ENCODE measurements at places on chromosomes 7 and 10.

DNA sequence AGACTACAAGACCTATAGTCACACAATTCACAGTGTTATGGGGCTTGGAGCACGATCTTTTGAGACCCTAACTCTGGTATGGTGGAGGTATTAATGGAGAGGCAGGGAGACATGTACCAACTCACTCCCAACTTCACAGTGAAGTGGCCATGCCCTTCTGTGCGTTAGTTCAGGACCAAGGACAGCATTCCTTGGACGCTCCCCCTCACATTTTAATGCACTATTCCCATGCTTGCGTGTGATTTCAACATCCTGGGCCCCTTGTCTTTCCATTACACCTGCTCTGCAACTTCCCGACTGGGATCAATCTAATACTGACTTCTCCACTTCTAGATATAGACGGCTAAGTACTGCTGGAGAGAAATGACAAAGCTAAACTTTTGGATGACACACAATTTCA, 72.7 kb downstream of the PLCE1 start:
- no peak for DNase-seq

DNA sequence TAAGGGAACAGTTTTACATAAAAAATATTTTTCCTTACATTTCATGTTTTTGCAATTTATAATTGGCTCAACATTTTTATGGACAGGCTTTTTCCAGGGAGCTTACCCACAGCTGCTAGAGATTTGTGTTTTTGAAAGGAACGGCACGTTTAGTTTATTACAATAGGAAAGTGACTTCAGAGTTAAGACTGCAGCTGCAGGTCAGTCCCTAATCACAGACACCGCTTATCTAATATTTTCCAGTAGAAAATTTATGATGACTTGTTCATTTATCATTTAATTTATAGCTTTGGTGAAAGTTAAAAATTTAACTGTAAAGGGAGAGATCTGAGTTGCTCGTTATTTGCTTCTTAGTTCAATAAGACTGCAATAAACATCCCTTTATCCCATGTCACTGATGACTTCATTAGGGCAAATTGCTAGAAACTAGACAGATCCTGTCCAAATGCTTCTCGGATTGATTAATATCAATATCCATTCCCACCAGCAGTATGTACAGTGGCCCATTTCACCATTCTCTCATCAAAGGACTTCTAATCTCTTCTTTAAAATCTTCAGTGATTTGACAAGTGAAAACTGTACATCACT, 97.0 kb upstream of the ODAD2 start:
- no peak for DNase-seq

DNA sequence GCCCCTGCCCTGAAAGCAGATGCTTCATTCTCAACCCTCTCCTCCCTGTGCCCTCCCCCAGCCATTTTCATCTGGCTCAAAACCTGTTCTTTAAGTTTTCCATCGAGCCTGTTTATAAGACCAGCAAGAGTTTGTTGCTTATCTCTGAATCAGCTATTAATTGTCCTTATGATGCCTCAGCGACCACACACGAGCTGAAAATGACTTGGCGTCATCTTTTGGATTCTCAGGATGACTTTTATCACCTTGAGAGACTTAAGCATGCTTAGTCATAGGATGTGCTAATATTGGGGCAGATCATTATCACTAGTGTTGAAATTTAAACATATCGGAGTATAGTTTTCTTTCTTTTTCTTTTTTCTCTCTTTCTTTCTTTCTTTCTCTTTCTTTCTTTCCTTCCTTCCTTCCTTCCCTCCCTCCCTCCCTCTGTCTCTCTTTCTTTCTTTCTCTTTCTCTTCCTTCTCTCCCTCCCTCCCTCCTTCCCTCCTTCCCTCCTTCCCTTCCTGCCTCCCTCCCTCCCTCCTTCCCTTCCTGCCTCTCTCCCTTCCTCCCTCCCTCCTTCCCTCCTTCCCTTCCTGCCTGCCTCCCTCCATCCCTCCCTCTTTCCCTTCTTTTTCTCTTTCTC, 184.5 kb downstream of the PHTF2 start:
- DNase-seq, result no peak

GRCh38 chr10:114544045-114544659, 113.9 kb downstream of the ABLIM1 start:
- DNase-seq, result no peak

GRCh38 chr7:15648461-15648961, 38.0 kb downstream of the MEOX2 start:
- no peak for DNase-seq

- DNase-seq, result no peak
Observed at GRCh38 chr7:106870983-106871410, 5.9 kb downstream of the PIK3CG start.

GRCh38 chr10:50392966-50393718, 141.8 kb upstream of the ASAH2 start:
- no peak for DNase-seq
